Activated B cell treated with CpG ODN at 0.5 μM for 24 hours (primary cell): ENCODE measurements at places on chromosomes 12 and 14. TPM values are rescaled to one million over a fixed set of nuclear protein-coding genes. Genes with fewer than 3 reads are reported as not detected.

PTGER2 gene
- 0.09 and 0.12 TPM in 2 replicates for total RNA-seq

CLEC9A gene
- total RNA-seq: not detected in 2 replicates

CCDC198 gene
- total RNA-seq: not detected in 2 replicates

ADGRD1 gene
- total RNA-seq: 0.46 and 0.47 TPM in 2 replicates

HOXC11 gene
- total RNA-seq: not detected in 2 replicates

DNA sequence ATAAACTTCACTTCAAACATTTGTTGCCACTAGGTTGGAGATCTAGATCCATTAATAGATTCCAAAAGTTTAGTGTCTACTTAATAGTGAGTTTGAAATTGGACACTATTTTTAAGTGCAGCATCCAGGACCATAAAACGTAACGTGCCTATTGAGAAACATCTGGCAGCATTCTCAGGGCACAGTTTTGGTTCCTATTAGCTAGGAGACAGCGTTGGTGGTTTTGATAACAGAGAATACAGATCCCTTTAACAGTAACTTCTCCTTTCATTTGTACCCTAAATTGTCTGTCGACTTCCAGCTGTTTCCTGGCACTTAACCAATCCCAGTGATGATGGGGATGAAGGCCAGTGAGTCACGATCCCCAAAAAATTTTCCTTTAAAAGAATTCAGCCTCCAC lies 25.8 kb downstream of the KCNK10 start:
- no peak for DNase-seq
- H3K36me3 ChIP-seq: no peaks in the 10 kb centered on the region
- H3K27me3 ChIP-seq: peaks cover 15% of the 10 kb centered on the region
- no peak overlapping the region for H3K4me3 ChIP-seq
- no peak overlapping the region for H3K27ac ChIP-seq

- H3K36me3 ChIP-seq: no peaks in the 10 kb centered on the region
- H3K4me1 ChIP-seq: no peaks in the 10 kb centered on the region
- H3K4me3 ChIP-seq: no peak overlapping the region
- H3K27me3 ChIP-seq: peaks cover 5% of the 10 kb centered on the region
These were observed 234.0 kb downstream of the ETNK1 start for GRCh38 chr12:22858849-22859570.

GRCh38 chr12:20572451-20572850 lies 122.7 kb upstream of the SLCO1C1 start:
- H3K27me3 ChIP-seq: no peaks in the 10 kb centered on the region
- DNase-seq: no peak
- H3K36me3 ChIP-seq: no peaks in the 10 kb centered on the region
- no peak overlapping the region for H3K4me3 ChIP-seq

- no peaks in the 10 kb centered on the region for H3K36me3 ChIP-seq
- H3K27ac ChIP-seq: no peak overlapping the region
- H3K27me3 ChIP-seq: peaks cover 3% of the 10 kb centered on the region
- no peak overlapping the region for H3K4me3 ChIP-seq
- DNase-seq: no peak
These were observed 45.7 kb upstream of the PRMT8 start for GRCh38 chr12:3445119-3445978.

DNA sequence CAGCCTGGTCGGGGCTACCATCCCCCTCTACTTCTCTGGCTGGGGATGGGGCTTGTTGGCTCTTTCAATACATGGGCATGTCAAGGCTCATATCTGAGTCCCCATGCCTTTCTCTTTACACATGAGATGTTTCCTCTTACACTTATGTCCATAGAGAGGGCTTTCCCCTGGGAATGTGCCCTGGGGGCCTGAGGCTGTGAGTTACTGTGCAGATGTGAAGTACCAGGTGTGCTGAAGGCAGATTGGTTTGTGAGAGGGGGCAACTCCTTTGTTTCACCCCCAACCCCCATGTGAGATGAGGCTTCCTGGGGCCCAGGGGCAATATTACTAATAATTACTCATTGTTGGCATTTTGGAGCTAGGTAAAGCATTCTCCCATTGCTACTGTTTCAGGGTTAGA lies 32.8 kb downstream of the NRXN3 start:
- peaks cover 2% of the 10 kb centered on the region for H3K27me3 ChIP-seq
- H3K27ac ChIP-seq: no peak overlapping the region
- peaks cover 22% of the 10 kb centered on the region for H3K4me1 ChIP-seq
- H3K36me3 ChIP-seq: no peaks in the 10 kb centered on the region

- no peaks in the 10 kb centered on the region for H3K36me3 ChIP-seq
- no peak overlapping the region for H3K27ac ChIP-seq
- no peaks in the 10 kb centered on the region for H3K27me3 ChIP-seq
These were observed 2.4 kb downstream of the ACVR1B start for GRCh38 chr12:51953864-51954263.

DNA sequence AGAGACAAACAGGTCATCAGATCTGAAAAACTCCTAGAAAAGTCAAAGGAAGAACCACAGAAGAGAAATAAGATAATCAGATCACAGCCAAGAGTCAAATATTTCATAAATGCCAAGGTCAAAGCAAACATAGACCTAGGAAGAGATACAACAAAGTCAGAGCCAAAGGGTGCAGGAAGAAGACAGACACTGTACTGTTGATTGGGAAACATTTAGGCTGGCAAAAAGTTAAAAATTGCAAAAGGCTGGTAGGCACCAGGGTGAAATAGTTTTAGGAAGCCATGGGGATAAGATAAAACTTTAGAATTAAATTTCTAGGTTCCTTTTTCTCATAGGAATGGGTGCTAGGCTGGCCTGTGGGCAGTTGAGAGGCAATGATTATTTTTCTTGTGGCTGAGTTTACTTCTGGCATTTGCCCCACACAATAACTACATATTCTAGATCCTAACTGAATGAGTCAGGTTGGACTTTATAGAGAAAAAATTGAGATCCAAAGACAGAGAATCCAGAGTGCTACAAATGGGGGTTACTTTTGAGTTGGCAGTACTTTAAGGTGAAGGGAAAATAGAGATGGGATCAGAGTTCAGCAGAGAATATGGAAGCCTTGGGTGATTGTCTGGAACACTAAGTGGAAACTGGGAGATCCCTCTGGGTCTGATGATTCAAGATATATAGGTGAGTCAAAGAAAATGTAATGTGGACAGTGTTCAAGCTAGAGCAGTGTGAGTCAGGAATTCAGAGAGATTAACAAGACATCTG lies 215.5 kb downstream of the C12orf50 start:
- no peaks in the 10 kb centered on the region for H3K4me1 ChIP-seq
- no peak for DNase-seq
- no peaks in the 10 kb centered on the region for H3K27me3 ChIP-seq
- H3K36me3 ChIP-seq: no peaks in the 10 kb centered on the region
- H3K4me3 ChIP-seq: no peak overlapping the region
- no peak overlapping the region for H3K27ac ChIP-seq

GRCh38 chr12:107661830-107662229 lies 23.8 kb upstream of the PWP1 start:
- peaks cover 9% of the 10 kb centered on the region for H3K27me3 ChIP-seq
- no peaks in the 10 kb centered on the region for H3K36me3 ChIP-seq
- no peak overlapping the region for H3K27ac ChIP-seq
- H3K4me3 ChIP-seq: no peak overlapping the region
- H3K4me1 ChIP-seq: no peaks in the 10 kb centered on the region
- DNase-seq: no peak

DNA sequence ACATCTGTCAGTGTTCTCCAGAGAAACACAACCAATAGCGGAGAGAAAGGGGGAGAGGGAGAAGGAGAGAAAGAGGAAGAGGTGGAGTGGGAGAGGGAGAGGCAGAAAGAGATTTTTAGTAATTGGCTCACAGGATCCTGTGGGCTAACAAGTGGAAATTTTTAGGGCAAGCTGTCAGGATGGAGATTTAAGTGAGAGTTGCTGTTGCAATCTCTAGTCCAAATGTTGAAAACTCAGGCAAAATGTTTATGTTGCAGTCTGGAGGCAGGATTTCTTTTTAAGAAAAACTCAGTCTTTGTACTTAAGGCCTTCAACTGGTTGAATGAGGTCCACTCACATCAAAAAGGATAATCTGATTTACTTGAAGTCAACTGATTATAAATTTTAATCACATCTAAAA lies 12.5 kb upstream of the GLIPR1L2 start:
- H3K4me1 ChIP-seq: no peaks in the 10 kb centered on the region
- DNase-seq: no peak

DNA sequence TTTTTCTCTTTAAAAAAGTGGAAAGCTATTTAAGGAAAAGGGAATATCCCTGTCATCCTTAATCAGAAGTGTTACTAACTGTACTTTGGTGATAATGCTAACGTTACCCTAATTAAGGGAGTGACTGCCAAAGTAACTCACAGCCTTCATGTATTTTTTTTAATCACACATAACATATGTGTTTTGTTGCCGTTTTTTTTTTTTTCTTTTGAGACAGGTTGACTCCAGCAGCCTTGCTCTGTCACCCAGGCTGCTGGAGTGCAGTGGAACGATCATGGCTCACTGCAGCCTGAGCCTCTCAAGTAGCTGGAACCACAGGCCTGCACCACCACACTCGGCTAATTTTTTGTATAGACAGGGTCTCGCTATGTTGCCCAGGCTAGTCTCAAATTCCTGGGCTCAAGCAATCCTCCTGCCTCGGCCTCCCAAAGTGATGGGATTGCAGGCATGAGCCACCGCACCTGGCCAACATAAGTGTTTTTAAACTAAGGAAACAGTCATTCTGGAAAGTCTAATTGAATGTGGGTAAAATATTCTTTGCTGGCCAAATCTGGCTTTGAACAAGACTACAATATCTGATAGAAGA lies 56.5 kb downstream of the HECTD4 start:
- H3K4me3 ChIP-seq: no peak overlapping the region
- no peaks in the 10 kb centered on the region for H3K27me3 ChIP-seq
- no peak for DNase-seq
- peaks cover 32% of the 10 kb centered on the region for H3K4me1 ChIP-seq

- no peak overlapping the region for H3K27ac ChIP-seq
- no peaks in the 10 kb centered on the region for H3K36me3 ChIP-seq
- peak; percentile 64 for DNase-seq
- peaks cover 35% of the 10 kb centered on the region for H3K4me1 ChIP-seq
- H3K4me3 ChIP-seq: peak overlapping the region; percentile 77
These were observed 10.5 kb downstream of the ARHGEF25 start for GRCh38 chr12:57621497-57622292.

GRCh38 chr12:15928346-15928745 lies 17.2 kb downstream of the DERA start:
- no peak for DNase-seq
- no peak overlapping the region for H3K27ac ChIP-seq
- H3K4me3 ChIP-seq: no peak overlapping the region

DNA sequence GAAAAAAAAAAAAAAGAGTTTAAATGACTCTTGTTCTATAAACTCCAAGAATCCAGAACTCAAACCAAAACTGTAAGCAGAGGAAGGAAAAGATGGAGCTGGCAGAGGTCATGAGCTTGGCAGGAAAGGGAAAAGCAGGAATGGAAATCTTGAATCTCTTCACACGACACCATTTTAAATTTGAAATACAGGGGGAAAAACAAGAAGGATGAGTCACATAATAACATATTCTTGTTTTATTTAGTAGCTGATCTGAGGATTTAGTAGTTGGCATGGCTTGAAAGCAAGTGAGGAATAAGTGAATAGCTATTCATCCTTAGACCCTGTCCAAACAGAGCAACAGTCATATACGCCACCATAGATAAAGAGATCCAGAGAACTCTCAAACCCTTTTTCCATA lies 35.0 kb downstream of the EPS8 start:
- H3K4me1 ChIP-seq: no peaks in the 10 kb centered on the region
- H3K27me3 ChIP-seq: peaks cover 13% of the 10 kb centered on the region
- no peak overlapping the region for H3K4me3 ChIP-seq
- no peaks in the 10 kb centered on the region for H3K36me3 ChIP-seq
- no peak overlapping the region for H3K27ac ChIP-seq

DNA sequence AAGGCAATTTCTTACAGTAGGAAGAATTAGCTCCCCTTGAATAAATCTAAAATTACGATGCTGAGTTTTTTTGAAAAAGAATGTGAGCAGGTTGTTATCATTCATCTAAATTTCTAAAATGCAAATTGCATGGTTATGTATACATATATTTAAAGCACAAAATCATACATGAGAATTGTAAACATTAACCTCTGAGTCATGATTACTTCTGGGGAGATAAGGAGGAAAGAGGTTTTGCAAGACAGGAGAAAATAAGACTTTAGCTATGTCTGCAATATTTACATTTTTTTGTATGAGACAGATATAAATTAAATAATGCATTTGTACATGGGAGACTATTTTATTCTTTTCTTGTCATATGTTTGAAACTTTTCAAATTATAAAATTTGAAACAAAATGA lies 72.2 kb downstream of the TSPAN8 start:
- no peaks in the 10 kb centered on the region for H3K27me3 ChIP-seq
- no peak overlapping the region for H3K27ac ChIP-seq
- H3K4me3 ChIP-seq: no peak overlapping the region
- H3K4me1 ChIP-seq: no peaks in the 10 kb centered on the region

GRCh38 chr12:66739940-66740651 lies 61.2 kb upstream of the GRIP1 start:
- DNase-seq: no peak
- H3K4me3 ChIP-seq: no peak overlapping the region
- H3K27ac ChIP-seq: no peak overlapping the region
- peaks cover 6% of the 10 kb centered on the region for H3K27me3 ChIP-seq
- H3K4me1 ChIP-seq: peaks cover 16% of the 10 kb centered on the region

- no peaks in the 10 kb centered on the region for H3K36me3 ChIP-seq
- H3K4me3 ChIP-seq: no peak overlapping the region
- peaks cover 8% of the 10 kb centered on the region for H3K27me3 ChIP-seq
- H3K27ac ChIP-seq: no peak overlapping the region
- H3K4me1 ChIP-seq: no peaks in the 10 kb centered on the region
These were observed 25.3 kb upstream of the FAM181A start for GRCh38 chr14:93901813-93902212.
